BE2C (cell line): ENCODE measurements at places on chromosomes 3 and 15.

- no peak for DNase-seq
Measured at GRCh38 chr3:186683979-186684378, 18.2 kb downstream of the HRG start.

GRCh38 chr3:82568776-82569338 is 807.4 kb upstream of the GBE1 start:
- no peak for DNase-seq

GRCh38 chr3:60269377-60269776 is 981.9 kb downstream of the FHIT start:
- DNase-seq = no peak

DNA sequence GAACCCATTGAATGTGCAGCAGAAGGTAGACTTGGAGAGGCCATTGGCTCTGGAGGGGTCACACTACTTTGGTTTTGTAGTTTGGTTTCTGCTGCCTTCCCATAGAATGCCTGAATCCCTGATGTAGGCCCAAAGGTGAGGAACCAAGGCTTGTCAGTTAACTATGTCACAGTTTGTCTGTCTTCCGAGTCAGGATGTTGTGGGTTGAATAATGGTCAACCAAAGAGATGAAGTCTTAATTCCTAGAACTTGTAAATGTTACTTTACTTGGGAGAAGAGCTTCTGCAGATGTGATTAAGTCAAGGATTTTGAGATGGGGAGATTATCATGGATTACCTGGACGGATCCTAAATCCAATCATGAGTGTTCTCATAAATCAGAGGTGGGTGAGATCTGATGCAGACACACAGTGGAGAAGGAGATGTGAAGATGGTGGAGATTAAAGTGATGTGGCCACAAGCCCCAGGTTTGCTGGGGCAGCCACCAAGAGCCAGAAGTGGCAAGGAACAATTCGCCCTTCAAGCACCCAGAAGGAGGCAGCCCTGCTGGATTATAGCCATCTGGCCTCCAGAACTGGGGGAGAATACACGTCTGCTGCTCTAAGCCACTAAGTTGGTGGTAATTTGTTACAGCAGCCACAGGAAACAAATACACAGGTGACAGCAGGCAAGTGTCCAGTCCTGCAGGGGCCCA is 2.3 kb upstream of the CCR8 start:
- no peak for DNase-seq

DNA sequence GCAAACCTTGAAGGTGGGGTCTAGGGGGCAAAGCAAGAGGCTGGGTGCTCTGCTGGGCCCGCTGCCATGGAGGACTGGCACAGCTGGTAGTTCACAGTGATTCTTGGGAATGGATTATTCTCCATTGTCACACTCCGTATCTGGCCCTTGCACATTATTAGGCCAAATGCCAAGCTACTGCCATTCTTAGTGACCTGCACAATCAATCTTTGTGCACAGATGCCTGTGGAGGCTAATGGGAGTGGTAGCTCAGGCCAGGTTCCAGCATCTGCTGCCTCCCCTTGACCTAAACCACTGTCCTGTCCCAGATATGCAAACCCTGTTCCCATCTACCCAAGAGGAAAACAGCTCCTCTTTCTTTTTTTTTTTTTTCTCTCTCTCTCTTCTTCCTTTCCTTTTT is 67.5 kb downstream of the TIPARP start:
- DNase-seq = no peak

DNA sequence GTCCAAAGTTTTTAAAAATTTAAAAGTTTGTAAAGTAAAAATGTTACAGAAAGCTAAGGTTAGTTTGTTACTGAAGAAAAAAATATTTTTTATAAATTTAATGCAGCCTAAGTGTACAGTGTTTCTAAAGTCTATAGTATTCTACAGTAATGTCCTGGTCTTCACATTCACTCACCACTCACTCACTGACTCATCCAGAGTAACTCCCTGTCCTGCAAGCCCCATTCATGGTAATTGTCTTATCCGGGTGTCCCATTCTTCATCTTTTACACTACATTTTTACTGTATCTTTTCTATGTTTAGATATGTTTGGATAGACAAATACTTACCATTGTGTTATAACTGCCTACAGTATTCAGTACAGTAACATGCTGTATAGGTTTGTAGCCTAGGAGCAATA is 36.7 kb upstream of the ATP10A start:
- no peak for DNase-seq

DNA sequence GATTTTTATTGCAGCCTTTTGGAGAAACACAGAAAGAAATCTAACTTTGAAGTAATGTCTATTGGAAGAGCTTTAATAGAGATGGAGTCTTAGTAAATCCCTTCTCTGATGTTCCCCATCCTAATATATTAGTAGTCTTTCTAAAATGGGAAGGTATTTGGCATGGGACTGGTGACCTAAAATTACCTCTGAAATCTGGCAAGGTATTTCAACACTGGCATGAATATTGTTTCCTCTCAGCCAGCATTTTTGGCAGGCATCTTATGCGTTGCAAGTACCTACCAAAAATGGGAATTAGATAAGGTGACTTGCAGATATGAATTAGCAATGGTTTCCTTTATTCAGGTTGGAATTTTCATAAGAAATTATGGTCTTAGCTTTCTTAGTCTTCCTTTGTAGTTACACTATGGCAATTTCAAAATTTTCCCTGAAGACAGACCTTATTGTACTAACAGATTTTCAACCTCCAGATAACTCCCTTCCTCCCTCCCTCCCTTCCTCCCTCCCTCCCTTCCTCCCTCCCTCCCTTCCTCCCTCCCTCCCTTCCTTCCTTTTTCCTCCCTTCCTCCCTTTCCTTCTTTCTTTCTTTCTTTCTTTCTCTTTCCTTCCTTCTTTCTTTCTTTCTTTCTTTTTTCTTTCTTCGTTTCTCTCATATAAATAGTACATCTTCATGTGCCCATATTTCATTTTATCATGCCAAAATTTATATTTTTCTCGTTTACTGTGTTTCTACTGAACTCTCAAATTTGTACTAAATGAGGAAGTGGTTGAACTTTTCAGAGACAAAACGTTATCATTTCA is 168.2 kb upstream of the KCNMB2 start:
- no peak for DNase-seq

- DNase-seq = no peak
Measured at GRCh38 chr3:144073698-144074097, 102.1 kb downstream of the DIPK2A start.

GRCh38 chr15:54576298-54576935 is 598.2 kb downstream of the UNC13C start:
- no peak for DNase-seq

- no peak for DNase-seq
Measured at GRCh38 chr3:196989721-196990262, 21.2 kb upstream of the PIGZ start.

DNA sequence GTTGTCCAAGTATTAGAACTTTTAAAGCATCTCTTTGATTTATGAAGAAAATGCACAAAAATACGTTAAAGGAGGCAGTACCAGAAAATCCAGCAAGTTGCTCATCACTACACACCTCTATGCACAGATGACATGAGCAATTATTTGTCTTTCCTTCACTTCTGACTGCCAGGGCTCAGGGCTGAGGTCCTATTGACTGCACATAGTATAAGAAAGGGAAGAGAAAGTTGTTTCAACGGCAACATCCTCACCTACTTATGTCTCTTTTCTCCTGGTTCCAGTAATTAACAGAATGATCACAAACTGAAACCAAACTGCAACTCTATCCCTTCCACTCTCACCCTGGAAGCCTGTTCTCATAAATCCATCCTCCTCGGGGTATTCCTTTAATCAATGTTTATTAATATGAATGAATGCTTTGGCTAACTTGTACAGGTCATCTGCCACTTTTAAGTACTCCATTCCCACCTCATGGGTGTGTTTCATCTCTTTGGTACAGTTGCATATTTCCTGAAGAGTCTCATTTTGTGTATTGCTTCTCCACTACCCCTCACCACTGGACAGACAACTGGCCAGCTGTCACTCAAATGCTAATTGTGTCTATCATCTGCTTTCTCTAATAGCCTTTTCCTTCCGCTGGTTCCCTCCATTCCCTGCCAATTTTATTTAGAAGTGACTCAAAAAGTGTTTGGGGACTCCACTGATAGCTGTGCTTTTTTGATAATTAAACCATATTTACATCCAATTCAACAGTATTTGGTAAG is 34.5 kb downstream of the RAB27A start:
- no peak for DNase-seq

GRCh38 chr3:17339132-17339575 is 403.3 kb downstream of the TBC1D5 start:
- DNase-seq = no peak

DNA sequence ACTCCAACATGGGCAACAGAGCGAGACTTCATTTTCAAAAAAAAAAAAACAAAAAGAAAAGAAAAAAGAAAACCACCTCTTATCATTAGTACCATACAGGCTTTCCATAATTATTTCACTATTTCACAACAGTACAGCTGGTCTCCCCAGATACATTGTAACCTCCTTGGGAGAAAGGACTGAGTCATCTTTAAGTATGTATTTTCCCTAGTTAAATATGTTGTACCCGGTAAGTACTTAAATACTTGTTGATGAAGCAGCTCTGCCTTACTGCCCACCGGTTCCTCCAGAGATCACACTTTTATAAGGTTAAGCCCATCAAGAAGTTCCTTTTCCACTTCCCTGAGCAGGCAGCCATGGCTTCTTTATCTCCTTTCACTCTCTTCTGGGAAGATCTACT is 789.5 kb upstream of the CFAP20DC start:
- no peak for DNase-seq

DNA sequence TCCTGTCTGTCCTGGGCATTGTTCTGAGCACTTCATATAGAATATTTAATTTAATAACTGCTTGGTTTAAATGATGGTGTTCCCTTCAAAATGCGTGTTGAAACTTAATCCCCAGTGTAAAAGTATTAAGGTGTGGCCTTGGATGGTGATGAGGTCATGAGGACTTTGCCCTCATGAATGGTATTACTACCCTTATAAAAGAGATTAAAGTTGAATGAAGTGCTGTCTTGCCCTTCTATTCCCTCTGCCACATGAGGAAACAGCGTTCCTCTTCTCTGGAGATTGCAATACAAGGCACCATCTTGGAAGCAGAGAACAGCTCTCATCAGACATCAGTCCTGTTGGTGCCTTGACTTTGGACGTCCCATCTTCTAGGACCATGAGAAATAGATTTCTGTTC is 374.4 kb downstream of the PTPRG start:
- no peak for DNase-seq

- no peak for DNase-seq
Measured at GRCh38 chr3:187013159-187013716, 82.9 kb downstream of the ST6GAL1 start.

GRCh38 chr3:18446149-18446825 is 21.1 kb upstream of the SATB1 start:
- DNase-seq = no peak

- DNase-seq = no peak
Measured at GRCh38 chr3:146605106-146605505, at the start of gene PLSCR5. Gene PLSCR5, minus strand, starts transcription at chr3:146605346. Its CDS starts 134 bp downstream, at chr3:146605212.
